NCI-H187 (cell line): ENCODE measurements at places on chromosomes 5 and 9.

GRCh38 chr5:3347741-3348140 lies 247.9 kb upstream of the IRX1 start:
- DNase-seq, result no peak

DNA sequence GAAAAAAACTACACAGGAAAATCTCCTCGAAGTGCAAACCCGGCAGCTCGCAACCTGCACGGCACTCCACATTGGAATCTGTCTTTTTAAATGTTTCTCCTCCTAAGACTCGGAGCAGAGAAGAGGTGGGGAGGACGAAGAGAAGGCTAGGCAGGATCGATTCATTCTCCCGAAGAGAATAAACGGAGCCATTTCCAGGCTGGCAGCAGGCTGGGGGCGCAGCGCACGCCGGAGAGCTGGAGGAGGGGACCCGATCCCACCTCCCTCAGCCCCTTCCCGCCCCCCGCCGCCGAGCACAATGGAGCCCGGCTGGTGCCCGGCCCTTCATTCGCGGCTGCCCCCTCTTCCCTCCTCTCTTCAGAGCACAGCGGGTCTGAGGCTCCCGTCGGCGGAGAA lies 628 bp downstream of the HOMER1 start:
- no peak for DNase-seq

GRCh38 chr5:131230406-131230805 lies 33.4 kb upstream of the CDC42SE2 start:
- no peak for DNase-seq

DNA sequence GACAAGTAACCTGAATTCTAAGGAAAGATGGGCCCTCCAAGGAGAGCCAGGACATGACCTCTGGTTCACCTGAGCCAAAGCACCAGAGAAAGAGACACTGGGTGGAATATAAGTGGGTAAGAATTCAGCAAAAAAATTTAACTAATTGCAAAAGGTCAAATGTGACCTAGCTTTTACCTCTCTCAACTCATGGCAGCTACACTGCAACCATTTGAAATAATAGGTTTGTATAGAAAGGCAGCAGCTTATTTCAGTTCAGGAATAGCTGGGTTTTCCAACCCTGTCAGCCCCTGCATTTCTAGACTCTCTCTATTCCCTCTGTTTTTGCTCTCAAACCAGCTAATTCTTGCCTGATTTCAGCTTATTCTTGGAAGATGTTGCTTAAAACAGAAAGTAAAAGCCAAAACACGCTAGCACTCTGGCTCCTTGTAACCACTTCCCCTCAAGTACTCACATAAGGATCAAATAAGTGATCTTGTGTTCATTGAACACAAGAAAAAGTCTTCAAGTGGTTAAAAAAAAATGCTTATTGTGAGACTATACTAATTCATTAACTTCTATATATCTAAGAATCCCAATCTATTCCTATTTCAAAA lies 101.1 kb upstream of the NR4A3 start:
- no peak for DNase-seq

- DNase-seq, result no peak
Observed at GRCh38 chr9:98214811-98215210, 22.4 kb upstream of the CORO2A start.

- DNase-seq, result no peak
Observed at GRCh38 chr5:56169281-56169680, 63.8 kb downstream of the ANKRD55 start.

- no peak for DNase-seq
Observed at GRCh38 chr5:80034559-80034958, 589 bp upstream of the THBS4 start.

GRCh38 chr5:134005417-134006061 lies 764 bp upstream of the VDAC1 start:
- no peak for DNase-seq

- DNase-seq, result no peak
Observed at GRCh38 chr5:108024986-108025385, 354.2 kb upstream of the EFNA5 start.

DNA sequence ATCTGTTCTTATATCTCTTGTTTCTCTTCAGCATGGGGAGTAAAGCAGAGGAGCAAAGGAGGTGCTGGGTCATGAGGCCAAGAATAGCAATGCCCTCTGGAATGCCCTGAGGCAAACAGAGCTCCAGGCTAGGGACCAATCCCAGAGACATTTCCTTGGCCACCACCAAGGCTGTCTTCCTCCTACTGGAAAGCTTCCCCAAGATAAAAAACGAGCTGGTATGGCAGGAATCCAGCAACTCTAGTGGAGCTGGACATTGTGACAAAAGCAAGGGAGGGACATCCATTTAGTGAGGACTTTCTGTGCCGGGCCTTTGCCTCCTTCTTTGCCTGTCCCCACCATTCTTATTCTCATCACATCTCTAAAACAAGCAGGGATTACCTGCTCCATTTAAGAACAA lies 161.6 kb downstream of the ASTN2 start:
- no peak for DNase-seq

GRCh38 chr5:97420646-97421045 lies 237.6 kb upstream of the RIOK2 start:
- no peak for DNase-seq

DNA sequence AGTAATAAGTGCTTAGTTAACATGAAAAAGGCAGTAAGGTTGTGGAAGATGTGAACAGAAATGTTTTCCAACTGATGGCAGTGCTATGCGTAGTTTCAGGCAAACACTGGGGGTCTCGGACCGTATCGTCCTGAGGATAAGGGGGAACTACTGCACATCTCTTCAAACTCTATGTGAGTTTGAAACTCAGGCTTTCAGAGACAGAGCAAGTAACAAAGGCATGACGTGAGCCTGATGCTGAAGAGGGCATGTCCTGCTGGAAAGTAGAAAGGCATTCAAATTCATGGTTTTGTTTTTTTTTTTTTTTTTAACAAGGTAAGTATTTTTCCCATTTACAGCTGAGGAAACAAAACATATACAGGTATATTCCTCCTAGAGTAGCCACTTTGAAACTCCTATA lies 59.9 kb downstream of the TRIM36 start:
- DNase-seq, result no peak

DNA sequence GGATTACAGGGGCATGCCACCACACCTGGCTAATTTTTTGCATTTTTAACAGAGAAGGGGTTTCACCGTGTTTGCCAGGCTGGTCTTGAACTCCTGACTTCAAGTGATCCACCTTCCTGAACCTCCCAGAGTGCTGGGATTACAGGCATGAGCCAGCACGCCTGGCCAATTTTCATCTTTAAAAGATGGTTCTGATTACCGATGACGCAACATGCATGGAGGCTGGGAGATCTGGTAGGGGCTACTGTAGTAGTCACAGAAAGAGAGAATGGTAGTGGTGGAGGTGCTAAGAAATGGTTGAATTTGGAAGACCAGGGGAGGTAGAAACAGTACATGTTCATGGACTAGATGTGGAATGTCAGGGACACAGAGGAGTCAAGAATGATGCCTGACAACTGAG lies 22.4 kb upstream of the RETREG1 start:
- DNase-seq, result no peak

DNA sequence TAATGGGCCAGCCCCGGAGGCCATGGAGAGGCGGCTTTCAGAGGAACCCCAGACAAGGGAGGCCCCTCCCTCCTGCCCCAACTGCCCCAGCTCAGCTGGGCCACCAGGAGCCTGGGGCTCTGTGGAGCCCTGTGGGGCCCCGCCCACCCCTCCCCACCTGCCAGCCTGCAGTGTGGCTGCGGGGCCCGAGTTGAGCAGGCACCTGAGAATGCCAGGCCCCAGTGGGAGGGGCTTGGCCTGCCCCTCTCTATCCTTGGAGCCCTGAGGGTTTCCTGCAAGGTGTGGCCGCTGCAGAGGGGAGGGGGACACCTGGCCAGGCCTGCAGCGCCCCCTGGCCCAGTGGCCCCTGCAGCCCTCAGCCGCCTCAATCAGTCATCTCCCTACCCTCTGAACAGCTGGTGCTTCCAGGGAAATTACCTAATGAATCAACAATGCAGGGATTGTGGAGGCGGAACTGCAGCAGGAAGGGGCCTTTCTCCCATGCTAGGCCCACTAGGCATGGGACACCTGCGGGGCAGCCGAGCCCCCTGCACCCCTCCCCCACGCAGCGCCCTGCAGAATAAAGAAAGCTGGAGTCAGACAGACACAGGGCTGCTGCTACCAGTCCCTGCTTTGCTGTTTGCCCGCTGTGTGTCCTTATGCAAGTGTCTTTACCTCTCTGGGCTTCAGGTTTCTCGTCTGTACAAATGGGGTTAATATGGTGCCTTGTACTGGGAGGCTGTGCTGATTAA lies 48.0 kb downstream of the LMX1B start:
- DNase-seq, result no peak

DNA sequence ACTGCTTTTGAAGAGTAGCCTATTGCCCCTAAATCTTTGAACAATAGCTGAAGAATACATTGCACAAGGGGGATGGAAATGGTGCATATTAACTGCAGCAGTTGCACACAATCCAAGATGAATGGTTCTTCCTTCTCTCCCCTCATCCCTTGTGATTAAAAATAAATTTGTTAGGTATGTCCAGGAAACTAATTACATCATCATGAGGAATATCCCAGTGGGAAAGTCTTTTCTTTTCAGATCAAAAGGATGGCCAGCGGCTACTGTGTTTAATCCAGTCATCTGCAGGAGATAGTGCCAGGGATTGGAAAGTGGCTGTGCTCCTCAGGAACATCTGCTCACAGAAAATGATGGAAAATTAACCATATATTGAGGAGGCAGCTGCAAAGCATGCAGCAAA lies 508.4 kb upstream of the SEMA6A start:
- DNase-seq, result no peak

DNA sequence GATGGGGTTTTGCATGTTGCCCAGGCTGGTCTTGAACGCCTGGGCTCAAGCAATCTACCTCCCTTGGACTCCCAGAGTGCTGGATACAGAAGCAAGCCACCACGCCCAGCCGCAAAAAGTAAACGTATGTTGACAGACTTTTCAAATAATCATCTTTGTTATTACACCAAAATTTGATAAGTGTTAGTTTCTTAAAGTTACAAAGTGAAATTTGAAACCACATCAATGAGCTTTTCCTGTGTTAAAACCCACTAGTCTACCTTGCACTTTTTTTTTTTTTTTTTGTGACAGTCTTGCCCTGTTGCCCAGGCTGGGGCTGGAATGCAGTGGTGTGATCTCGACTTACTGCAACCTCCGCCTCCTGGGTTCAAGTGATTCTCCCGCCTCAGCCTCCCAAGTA lies 29.9 kb downstream of the SPACA9 start:
- no peak for DNase-seq

DNA sequence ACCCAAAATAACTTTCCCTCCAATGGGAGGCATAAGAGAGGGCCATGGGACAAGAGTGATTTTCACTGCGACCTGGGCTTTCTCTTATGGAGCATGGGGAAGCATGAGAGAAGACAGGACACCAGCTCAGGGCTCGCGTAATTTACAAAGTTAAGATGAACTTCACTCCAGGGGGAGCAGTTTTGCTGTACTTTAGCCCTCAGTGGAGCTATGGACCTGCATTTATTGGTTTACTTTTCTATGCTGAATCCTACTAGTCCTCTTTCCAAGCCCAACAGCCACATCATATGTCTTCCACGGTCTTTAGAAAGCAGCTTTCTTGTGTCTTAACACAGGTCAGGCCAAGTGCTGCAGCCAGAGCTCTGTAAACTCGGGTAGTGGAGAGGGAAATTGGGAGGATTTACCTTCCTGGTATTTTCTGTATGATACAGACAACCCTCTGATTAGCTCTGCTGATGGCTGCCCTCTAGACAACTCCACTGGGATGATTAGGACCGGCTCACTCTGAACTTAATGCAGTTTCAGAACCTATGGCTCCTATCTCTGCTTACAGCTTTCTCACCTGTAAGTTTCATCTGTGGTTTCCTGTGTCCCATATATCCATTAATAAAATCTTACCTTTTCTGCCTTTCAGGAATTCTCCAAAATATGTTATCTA lies 581.0 kb upstream of the RORB start:
- no peak for DNase-seq

- no peak for DNase-seq
Observed at GRCh38 chr5:59506285-59506877, 387.1 kb downstream of the PDE4D start.
